ENCODE measurements at places on chromosomes 11 and 22.
A peak's percentile ranks its signal among the peaks of the same experiment; 100 is the strongest.

- peak; percentile 95 for DNase-seq
Measured at GRCh38 chr11:86459682-86460460, 85.2 kb downstream of the CCDC81 start.

- DNase-seq = no peak
Measured at GRCh38 chr11:65811764-65812475, 21.8 kb upstream of the SNX32 start.

- DNase-seq = no peak
Measured at GRCh38 chr11:78958444-78958843, 383.8 kb upstream of the NARS2 start.

GRCh38 chr11:125072218-125072960, 9.3 kb downstream of the SLC37A2 start:
- no peak for DNase-seq

- DNase-seq = no peak
Measured at GRCh38 chr22:31291481-31292235, 630 bp downstream of the PIK3IP1 start.

- DNase-seq = no peak
Measured at GRCh38 chr22:49571326-49571725, 256.3 kb downstream of the BRD1 start.

All from kidney tubule cell (primary cell).